ENCODE measurements at places on chromosomes 4 and X.

DNA sequence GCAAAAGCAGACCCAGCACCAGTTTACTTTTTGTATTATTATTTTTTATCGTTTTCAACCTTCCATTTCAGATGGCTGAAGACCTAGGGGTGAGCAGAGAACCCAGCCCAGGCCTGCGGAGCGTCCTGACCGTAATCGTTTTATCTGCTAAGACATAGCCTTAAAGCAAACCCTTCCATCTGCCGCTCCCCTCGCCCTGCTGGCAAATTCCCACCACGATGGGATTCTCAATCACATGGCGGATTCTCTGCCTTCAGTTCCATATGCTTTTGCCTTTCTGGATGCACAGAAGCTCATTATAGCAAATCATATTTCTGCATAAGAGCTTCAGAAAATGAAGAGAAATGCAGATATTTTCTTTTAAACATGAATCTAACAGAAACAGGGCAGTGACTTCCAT, 18.6 kb upstream of the XG start:
- no peak for DNase-seq

DNA sequence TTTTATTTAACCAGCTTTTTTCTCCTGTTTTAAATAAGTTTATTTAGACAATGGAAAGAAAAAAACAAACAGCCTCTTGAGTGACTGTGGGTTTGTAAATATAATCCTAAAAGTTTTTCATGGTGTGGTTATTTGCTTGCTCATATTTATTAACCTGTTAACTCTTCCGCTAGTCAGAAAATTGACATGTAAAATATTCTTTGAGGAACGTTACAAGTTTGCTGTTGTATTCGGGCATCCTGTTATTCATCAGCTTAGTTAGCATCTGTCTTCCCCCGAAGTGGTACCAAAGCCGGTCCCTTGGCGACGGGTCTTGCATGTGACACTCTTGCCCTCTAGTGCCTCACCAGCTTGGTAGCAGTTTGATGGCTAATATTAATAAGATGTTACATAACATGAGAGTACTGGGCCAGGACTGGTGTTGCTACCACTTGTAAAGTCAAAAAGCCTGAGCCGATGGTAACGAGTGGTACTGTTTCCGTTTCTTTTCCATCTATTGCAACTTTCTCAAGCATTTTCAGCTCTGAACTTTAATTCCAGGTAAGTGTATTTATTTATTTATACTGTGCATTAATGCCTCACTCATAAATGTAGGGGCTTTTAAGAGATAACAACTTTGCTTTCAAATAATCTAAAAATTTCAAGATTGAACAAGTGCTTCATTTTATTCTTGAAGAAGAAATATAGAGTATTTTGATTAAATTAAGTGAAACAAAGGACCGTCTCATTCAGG, at the start of gene NDST3:
TSS of gene NDST3 (plus strand) at position 434 of the 733 bp plus-strand sequence. CDS start 19,425 bp downstream, outside the sequence.
- no peak for DNase-seq

- no peak for DNase-seq
Observed at GRCh38 chrX:69996113-69996468, 53.6 kb downstream of the AWAT2 start.

DNA sequence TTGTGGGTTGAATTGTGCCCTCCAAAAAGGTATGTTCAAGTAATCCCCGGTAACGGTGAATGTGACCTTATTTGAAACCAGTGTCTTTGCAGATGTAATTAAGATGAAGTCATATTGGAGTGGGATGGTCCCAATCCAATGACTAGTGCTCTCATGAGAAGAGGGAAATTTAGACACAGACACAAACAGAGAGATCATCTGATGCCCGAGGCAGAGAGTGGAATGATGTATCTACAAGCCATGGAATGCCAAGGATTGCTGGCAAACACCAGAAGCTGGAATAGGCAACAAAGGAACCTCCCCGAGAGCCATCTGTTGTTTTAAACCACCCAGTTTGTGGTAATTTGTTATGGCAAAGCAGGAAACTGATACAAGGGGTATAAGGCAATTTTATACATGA, 35.1 kb downstream of the RPS6KA3 start:
- no peak for DNase-seq

GRCh38 chrX:43840265-43840664, 42.0 kb downstream of the MAOB start:
- DNase-seq, result no peak

- DNase-seq, result no peak
Observed at GRCh38 chrX:109409181-109409580, 72.7 kb downstream of the GUCY2F start.

DNA sequence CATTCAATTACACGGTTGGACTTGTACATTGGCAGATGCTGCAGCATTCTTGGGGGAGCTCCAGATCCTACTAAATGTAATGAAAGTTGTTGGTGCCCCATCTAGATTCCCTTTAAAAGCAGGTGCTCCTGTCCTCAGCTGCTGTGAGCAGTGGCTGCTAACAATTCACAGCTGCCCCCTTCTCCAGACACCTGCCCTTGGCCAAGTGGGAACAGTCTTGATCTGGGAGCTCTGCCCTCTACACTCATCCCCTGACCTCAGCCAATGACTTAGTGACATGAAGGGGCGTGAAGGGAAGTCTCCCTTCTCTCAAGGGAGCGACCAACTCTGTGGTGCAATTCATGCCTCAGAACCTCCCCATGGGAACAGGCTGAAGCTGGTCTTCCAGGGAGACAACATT, 125.7 kb downstream of the EIF4E start:
- DNase-seq, result no peak

GRCh38 chr4:80196259-80196921, 913 bp upstream of the PRDM8 start:
- DNase-seq, result no peak

All from stimulated activated CD4-positive, alpha-beta T cell treated with anti-CD3 and anti-CD28 coated beads, Interleukin-1b, Interleukin-23, amount 100 ng/mL, for 1 hour (primary cell).